ENCODE measurements at places on chromosomes 12 and 14.

GRCh38 chr12:121505513-121505912 is 75.3 kb downstream of the KDM2B start:
- no peak for DNase-seq

DNA sequence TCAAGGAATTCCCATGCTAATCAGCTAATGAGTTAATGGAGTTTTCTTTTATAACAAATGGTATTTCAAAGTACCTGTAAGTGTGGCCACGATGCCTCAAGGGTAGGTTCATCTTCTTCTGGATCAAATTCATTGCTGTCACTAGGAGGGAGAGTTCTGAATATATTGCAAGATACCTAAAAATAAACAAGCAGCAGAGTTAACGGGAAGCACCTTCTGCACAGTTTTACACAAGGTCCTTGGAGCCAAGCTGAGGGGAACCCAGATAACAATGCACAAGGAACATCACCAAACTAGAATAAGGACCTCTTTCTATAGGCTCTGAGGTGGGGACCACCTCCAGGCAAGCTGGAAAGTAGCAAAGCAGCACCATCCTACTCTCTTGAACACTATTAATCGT is 103.2 kb upstream of the GPHB5 start:
- DNase-seq: no peak

DNA sequence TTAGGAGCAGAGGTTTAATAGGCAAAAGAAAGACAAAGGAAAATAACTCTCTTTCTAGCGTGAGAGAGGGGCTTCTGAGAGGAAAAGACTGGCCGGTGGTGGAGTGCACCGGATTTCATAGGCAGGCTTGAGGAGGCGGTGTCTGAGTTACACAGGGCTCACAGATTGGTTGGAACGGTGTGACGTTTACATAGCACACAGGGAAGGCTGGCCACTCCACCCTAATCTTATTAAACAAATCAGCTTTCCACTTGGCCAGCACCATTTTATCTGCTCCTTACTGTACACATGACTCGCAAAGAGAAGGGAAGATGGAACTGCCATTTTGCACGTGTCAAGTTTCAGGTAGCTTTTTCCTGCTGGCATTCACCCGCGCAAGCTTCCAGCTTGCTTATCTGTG is 587.7 kb downstream of the RPL10L start:
- DNase-seq: no peak

DNA sequence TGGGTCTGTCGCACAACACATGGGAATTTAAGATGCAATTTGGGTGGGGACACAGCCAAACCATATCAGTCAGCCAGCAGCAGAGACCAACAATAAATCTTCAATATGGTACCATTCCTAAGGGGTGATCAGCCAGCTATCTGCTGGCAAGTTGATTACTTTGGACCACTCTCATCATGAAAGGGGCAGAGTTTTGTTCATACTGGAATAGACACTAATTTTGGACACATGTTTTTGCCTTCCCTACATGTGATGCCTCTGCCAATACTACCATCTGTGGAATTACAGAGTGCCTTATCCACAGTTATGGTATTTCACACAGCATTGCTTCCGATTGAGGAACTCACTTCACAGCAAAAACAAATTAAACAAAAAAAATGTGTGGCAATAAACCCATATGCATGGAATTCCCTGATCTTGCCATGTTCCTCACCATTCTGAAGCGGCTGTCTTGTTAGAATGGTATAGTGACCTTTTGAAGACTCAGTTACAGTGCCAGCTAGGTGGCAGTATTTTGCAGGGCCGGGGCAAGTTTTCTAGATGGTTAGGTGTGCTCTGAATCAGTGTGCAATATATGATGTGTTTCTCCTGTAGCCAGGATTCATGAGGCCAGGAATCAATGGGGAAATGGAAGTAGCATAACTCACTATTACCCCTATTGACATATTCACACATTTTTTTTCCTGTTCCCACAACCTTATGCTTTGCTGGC is 179.0 kb upstream of the IGF1 start:
- DNase-seq: no peak

DNA sequence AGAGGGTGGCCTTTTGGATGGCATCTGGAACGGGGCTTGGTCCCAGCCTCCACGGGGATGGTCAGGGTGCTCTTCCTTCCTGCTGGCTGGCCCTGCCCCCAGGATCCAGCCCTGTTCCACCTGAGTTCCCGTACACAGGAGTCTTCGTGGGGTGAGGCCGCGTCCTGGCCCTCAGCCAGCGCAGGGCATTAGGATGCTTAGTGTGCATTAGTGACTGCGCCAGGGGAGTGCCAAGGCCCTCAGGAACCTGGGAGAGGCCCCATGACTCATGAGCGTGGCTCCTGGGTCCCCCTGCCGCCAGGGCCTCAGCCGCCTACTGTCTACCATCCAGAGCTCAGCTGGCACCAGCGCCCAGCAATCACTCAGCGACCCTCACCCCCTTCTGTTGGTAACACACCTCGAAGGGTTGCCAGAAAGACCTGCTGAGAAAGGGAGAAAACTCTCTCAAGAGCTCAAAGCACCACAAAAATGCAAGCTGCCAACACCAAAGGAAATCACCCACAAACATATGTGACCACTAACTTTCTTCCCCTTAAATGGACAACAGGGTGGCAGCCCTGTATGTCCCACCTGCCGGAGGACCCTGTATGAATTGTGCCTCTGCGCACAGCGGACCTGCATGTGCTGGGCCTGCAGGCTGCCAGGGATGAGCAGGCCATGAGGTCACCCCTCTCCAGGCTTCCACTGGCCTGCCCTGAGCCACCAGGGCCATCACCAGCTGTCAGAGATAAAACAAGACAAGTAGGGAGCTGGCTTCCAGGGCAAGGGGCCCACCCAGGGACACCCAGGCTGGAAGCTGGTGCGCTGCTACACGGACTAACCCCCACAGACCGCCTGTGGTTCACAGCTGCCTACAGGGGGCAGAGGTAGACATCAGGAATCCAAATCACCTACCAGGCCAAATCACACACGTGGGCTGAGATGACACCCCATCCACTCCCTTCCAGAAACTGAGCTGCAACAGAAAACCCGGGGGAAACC is 28.7 kb downstream of the CCDC85C start:
- no peak for DNase-seq

Data from right hindlimb (tissue), 1 donor.